ENCODE measurements at places on chromosomes 13 and 19. TPM values are rescaled to one million over a fixed set of nuclear protein-coding genes. Genes with fewer than 3 reads are reported as not detected.

Gene ZNF480
- 5.0 TPM for total RNA-seq

Gene PTH2
- total RNA-seq, result not detected

Gene ZNF738
- 7.0 TPM for total RNA-seq

Gene SBK2
- not detected for total RNA-seq

Gene LILRA1
- not detected for total RNA-seq

Gene TTYH1
- not detected for total RNA-seq

Gene CBARP
- 1.7 TPM for total RNA-seq

Gene TUBA3C
- total RNA-seq, result not detected

Gene PROZ
- total RNA-seq, result not detected
